ENCODE measurements at places on chromosomes 3 and 15.
A peak's percentile ranks its signal among the peaks of the same experiment; 100 is the strongest.

- no peak for DNase-seq
These were observed 80.9 kb downstream of the C3orf38 start for GRCh38 chr3:88230638-88231037.

DNA sequence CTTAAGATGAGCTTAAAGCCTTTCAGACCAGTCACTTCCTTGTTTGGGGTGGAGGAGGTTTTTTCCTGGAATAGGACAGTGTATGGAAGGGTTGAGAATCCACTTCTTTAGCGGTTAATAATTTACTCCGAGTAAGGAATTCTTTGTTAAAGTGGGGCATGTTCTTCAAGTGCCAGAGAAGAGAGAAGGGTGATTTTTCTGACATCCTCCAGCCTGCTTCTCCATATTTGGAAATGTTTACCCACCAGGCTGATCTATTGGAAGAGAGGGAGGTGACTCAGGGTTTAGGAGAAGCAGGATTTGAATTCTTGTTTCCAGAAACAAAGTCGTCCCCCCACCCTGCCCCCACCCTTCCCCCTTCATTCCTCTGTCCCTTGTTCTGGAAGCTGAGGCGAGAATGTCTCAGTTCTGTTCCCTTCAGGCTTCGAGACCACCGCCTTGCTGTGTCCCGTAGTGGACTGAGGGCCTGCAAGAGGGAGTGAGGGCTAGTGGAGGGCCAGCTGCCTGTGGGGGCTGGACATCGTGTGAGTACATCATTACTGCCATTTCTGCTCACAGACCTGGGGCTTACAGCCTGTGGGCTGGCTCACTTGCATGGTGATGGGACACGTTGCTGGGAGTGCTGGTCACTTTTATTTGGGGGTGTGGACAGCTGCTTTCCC is 58.5 kb downstream of the LPP start:
- no peak for DNase-seq

GRCh38 chr3:142943870-142944269 is 19.6 kb downstream of the PAQR9 start:
- no peak for DNase-seq

GRCh38 chr3:62332017-62332416 is 41.3 kb downstream of the FEZF2 start:
- no peak for DNase-seq

- DNase-seq = peak; percentile 31
These were observed 75.2 kb upstream of the ACAD9 start for GRCh38 chr3:128804017-128804810.

GRCh38 chr3:57582474-57583168 is 14.5 kb downstream of the ARF4 start:
- DNase-seq = peak; percentile 28

- peak; percentile 40 for DNase-seq
These were observed 229.9 kb downstream of the THRB start for GRCh38 chr3:24264748-24265158.

DNA sequence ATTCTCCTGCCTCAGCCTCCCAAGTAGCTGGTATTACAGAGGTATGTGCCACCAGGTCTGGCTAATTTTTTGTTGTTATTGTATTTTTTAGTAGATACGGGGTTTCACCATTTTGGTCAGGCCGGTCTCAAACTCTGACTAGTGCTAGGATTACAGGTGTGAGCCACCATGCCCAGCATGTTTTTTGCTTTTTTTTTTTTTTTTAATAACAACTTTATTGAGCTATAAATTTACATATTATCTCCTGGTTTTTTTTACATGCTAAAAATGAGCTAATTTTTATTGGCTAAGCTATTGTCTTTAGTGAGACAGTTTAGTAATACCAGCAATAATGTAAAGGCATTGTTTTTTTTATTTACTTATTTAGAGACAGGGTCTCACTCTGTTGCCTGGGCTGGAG is 105.2 kb downstream of the PDE8A start:
- DNase-seq = no peak
